NCI-H510A (cell line): ENCODE measurements at places on chromosomes 12 and 14.

- peak; percentile 98 for DNase-seq
Measured at GRCh38 chr12:113241191-113242025, 20.1 kb downstream of the TPCN1 start.

DNA sequence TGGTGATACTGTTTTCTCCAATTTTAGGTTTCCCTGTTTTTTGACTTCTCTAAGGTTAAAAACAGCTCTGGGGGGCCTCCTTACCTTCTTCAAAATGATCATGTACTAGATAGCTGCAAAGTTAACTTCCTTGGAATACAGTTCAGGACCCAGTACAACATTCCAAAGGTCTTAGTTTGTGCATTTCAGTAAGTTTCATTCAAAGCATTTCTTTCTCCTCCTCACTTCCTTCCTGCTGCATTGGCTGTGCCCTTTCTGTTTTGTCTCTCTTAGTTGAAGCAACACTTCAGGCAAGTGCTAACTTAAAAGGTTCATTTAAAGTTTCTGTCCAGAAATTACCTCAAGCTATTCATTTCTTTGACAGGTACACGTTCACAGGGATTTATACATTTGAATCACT lies 95.7 kb downstream of the SCN8A start:
- DNase-seq, result no peak

DNA sequence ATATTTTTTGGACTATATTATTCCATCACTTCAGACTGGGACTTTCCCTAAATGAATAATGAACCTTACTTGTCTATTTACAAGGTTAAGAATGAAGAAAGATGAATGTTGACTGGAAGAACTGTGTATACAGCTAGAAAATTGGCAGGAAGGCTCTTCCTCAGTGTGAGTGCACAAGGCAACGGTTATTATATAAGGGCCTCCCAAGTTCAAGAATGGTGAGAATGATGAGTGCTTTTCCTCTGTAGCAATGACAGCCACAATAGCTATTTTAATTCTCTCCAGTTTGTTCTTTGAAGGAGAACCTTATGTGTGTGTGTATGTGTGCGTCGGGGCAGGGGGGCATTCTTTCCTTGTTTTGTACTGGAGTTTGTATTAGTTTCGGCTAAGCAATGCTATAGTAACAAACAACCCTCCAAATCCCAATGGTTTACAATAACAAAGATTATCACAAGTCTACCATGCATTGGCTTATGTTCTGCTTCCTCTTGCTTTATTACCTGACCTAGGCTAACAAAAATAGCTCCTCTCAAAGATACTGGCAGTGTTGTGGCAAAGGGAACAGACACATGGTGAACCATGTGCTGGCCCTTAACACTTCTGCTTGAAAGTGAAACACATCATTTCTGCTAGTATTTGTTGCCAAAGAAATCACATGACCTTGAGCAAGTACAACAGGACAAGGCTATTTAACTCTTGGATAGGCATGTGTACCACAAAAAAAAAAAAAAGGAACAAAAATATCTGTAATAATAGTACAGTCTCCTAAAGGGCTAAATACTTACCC lies 139.5 kb downstream of the RMST start:
- DNase-seq, result no peak

- DNase-seq, result no peak
Measured at GRCh38 chr12:105804591-105805265, 334.0 kb downstream of the NUAK1 start.

- no peak for DNase-seq
Measured at GRCh38 chr12:1473418-1473817, 121.0 kb downstream of the FBXL14 start.

GRCh38 chr12:40149673-40150260 lies 43.9 kb upstream of the SLC2A13 start:
- DNase-seq, result no peak

DNA sequence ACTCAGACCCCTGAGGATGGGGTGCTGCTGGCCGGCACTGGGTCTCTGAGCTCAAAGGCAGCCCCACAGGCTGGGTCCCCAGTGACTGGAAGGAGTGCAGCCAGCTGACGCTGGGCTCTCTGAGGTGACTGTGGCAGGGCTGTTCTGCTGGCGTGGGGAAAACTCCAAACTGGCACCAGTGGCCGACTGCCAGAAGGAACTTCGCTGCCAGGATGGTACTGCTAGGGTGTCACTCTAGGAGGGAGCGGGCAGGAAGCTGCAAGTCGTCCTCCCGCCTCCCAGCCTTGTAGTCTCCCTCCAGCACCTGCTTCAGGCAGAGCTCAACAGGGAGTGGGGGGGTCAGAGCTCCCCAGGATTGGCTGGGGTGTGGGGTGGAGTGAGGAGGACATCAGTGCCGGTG lies 41.3 kb downstream of the CDC42BPB start:
- DNase-seq, result peak; percentile 70

- no peak for DNase-seq
Measured at GRCh38 chr12:75685617-75686225, 174.3 kb upstream of the KRR1 start.

DNA sequence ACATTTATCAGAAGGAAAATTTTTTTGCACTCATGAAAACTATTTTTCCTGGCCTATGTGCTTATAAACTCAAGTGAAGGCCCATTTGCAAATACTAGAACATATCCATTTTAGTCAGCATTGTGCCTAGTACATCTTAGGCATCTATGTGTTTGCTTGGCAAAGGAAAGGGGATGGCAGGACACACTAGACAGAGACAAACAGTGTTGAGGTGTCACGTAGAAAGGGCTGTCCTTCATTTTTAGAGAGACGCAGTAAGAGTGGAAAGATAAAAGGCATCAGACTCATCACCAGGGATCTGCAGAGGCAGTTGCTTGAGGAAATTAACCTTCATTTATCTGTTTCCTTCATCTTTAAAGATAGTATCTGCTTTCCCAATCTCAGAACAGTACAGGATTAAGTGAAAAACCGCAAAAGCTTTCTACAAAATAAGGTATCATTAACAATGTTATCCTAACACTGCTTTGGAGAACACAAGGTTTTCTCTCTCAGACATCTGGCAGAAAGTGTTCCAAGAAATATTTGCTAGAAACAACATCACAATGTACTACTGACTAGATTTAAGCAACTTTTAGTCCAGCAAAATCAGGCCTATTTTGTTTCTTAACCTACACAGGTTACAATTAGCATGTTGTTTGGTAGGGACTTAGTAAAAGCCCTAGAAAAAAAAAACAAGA lies 2.0 kb downstream of the YBX3 start:
- no peak for DNase-seq

GRCh38 chr14:101689039-101689501 lies 72.4 kb upstream of the PPP2R5C start:
- no peak for DNase-seq

DNA sequence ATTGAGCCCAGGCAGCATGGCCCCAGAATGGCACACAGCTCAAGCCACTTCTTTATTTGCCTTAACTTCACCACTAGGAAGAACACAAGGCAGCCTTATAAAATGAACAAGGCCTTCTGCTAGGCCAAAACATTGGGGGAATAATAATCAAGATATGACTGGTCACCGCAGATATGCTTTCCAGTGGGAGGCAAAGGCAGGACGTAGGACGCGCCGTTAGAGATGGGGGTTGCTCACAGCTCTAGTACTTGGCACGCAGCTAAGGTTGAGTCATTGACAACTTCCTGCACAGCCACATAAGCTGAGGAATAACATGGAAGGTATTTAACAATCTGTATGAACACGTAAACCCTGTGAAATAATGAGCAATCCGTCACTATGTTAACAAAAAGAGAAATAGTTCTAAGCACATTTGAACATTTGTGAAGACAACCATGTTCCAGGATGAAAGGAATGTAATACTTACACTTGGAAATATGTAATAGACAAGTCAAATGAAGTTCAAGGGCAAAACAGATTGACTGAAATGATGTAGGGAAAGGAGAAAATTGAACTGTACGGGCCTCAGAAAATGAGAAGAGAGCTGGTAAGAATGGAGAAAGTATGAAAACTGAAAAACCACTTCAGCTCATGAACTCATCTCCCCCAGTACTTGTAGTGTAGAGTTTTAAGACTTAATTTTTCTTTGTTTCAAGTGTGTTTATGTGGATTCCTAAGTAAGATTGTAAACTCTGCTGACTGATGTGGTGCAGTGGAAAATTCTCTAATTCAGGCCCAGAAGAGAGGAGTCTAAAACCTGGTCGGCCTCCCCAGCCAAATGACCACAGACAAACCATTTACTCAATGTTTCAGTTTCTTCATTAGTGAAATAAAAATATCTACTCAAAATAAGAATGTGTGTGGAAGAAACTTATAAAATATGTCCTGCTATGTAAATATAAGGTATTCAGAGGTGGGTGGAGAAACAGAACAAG lies 59.3 kb upstream of the CCDC91 start:
- DNase-seq, result no peak

- DNase-seq, result no peak
Measured at GRCh38 chr12:44285321-44285960, 449.6 kb downstream of the TMEM117 start.
